NCI-H1417 (cell line): ENCODE measurements at places on chromosomes 4 and X.

DNA sequence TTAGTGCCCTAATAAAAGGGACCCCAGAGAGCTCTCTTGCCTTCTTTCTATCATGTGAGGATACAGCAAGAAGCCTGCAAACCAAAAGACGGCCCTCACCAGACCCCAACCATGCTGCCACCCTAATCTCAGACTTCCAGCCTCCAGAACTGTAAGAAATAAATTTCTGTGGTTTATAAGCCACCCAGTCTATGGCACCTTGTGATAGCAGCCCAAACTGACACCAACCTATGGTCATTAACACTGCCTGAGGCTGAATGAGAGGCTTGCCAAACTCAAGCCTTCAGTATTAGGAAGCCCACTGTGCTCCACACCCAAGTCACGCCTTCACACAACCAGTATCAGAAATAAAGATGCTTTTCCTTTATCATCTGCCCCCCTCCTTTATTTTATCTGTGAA lies 127.3 kb upstream of the KLF3 start:
- DNase-seq, result no peak

DNA sequence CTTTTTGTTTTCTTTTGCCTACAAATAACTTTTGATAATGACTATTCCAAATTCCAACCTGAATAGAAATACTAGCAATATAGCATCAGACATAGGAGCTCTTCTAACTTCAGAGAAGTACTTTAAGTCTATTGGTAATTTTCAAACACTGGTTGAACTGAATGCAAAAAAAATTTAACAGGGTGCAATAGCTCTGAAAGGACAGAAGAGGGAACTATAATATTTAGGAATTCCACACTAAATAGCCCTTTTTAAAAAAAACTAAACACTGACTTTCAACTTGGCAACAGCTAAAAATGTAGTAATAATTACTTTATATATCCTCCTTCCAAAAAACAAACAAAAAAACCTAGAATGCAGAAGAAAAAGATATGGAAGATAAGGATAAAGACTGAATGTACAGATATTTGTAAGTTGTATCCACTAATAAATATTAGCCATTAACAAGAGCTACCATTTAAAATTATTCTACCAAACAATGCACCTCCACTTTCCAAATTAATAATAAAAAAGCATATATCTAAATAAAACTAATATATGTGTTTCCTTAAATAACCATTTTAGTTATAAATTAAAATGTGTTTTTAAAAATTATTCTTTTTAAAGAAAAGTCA lies 81.4 kb downstream of the FBXW7 start:
- peak; percentile 40 for DNase-seq

DNA sequence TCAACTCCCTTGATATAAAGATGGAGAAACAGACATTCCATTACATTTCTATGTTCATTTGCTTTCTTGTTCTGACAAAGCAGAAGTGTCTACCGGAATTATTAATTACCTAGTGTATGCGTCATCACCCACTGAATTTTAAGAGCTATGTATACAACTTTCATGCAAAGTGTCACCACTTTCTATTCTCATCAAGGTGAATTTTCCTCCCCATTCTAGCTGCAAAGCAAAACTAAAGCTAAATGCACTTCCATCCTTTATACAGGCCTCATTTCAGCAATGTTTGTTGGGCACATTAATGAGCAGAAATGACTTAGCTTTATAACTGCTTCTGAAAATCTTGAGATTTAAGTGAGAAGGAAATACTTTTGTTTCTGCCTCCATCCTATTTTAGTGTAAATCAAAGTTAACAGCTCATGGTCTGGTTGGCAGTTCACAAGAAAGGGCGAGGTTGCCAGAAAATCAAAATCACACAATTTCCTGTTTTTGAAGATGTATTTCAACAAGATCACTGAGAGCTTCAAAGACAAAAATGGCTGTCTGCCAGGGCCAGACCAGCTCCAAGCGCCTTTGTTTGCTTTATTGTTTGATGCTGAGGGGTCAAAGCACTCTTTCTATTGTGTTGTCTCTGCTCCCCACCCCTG lies 7.2 kb upstream of the FAM9C start:
- DNase-seq, result no peak

DNA sequence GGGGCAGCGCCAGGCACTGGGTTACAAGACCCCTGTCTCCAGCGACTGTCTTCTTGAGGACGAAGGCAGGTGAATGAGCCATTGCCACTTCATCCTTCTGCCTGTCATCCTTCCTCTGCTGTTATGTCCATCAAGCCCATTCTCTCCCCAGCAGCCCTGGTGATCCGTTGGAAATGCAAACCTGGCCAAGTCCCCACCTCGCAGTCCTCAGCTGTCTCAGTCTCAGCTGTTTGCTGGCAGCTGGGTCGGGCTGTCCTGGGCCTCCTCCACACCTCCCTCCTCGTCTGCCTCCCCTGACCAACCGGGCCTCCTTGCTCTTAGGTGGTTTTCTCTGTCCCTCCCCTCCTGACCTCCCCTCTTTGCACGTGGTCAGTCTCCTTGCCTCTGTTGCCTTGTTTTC lies 38.0 kb downstream of the PTTG2 start:
- DNase-seq, result no peak

GRCh38 chrX:1592470-1593142 lies 1.2 kb downstream of the AKAP17A start:
- no peak for DNase-seq

GRCh38 chrX:148534291-148534690 lies 33.9 kb downstream of the AFF2 start:
- DNase-seq, result no peak

- DNase-seq, result no peak
These were observed 200.9 kb upstream of the MAB21L2 start for GRCh38 chr4:150381036-150381435.

DNA sequence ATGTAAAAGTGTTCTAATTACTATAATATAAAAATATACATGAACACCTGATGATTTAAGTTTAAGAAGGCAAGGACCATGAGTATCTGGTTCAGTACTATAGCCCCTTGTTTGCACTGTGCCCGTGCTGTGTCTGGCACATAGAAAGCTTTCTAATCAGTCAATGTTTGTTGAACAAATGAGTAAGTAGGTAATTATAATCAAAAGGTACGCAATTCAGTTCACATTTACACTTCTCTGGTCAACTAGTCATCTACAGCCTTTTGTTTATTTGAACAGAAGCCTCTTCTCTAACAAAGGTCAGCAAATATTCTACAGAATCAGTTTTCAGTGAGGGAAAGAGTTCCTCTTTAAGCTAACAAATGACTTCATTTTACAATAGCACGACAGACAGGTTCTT lies 523.3 kb downstream of the SMARCA1 start:
- no peak for DNase-seq

DNA sequence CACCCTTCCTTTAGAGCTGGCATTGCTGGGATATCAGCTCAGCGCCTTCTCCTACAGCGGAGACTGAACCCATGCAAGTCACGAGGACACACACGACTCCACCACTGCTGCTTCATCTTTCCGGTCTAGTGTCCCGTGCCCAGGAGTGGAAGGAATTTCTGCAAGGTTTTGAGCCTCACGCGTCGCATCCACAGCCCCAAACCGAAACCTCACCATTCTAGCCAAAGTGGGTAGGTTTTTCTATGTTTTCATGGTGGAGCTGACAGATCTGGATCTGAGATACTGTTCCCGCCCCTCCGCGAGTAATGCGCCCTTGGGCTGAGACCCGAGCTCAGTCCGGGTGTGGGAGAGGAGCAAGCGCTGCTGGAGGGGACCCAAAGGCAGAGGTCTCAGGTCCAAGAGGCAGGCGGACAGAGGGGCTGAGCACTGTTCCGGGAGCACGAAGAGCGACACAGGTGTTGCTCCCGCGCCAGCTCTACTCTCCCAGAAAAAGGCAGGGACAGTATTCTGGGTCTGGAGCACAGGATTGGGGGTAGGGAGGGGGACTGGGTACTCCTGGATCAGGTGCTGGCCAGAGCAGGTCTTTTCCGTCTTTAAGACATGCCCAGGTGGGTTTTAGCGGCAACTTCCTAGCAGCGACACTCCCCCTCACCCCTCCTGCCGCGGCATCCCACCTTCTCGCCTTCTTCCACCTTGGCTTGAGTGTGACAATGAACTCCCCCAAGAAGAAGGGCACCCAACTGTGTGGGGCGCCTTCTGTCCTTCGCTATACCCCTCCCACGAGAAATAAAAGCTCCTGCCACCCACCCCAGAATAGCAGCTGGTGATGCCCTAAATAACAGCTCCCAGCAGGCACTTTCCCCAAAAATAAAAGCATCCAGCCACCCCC lies 1.8 kb downstream of the EPHA5 start:
- DNase-seq, result no peak

DNA sequence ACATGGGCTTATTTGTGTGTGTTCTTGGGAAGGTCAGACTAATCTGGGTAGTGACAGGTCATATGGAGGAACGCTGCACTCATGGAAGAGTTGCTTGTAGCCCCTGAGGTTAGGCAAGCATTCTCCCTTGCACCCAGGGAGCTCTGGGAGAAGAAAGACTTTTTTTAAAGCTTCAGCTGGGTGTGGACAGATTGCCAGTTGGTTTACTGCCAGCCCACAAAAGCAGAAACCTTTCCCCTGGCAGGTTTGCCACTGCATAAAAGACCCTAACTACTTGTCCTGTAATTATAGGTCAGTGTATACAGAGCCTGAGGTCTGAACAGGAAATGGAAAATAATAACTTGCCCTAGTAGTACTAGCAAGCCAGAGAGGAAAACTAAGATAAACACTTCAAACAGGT lies 7.4 kb upstream of the NFKB1 start:
- DNase-seq, result no peak

GRCh38 chr4:5972571-5972970 lies 45.7 kb downstream of the C4orf50 start:
- no peak for DNase-seq

DNA sequence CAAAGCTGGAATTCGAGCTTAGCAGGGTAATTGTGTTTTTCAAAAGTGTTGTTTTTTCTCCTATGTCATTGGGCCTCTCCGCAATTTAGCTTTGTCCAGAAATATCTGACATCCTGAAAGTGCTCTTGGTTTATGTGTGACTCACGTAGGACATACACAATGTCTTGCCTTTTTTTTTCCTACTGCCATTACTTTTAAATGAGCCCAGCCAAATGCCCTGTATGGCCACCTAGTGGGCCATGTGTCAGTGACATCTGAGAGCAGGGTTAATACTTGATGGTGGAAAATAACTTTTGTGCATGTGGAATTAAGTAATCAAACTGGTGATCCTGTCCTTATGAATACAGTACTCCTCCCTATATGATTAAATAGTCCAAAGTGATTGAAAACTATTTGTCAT lies 1411.1 kb upstream of the TENM3 start:
- no peak for DNase-seq

DNA sequence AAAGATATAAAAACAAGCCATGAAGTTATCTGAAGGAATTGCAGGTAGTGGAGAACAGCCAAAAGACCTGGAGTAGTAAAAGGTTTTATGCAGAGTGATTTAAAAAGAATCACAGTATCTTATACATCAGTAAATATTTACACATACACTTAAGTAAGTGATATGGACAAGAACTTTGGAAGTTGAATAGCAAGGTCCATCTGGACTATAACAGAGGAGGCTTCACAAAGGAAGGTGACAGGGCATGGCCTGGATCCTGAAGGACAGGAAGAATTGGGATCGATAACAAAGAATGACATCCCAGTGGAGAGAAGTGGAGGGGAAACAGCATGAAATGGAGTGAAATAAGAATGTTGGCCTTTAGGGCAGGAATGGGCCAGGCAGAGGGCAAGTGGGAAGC lies 46.2 kb downstream of the TET2 start:
- no peak for DNase-seq

DNA sequence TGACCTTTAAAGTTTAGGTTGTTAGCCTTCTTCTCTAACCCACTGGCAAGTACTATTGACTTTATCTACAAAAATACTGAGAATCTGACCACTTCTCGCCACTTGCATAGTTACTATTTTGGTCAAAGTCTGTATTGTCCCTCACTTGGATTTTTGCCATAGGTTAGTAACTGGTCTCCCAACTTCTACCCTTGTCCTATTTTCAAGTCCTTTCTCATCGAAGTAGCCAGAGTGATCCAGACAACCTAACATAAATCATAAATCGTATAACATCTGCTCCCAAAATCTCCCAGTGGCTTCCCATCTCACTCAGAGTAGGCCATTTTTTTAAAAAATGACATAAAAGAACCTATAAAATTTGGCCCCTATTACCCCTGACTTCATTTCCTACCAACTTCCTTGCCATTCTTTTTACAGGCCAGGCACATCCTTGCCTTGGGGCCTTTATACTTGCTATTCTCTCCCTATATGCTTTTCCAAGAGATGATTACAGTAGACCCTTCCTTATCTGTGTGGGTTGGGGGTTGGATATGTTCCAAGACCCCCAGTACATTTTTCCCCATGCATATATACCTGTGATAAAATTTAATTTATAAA lies 29.0 kb downstream of the WDFY3 start:
- no peak for DNase-seq

DNA sequence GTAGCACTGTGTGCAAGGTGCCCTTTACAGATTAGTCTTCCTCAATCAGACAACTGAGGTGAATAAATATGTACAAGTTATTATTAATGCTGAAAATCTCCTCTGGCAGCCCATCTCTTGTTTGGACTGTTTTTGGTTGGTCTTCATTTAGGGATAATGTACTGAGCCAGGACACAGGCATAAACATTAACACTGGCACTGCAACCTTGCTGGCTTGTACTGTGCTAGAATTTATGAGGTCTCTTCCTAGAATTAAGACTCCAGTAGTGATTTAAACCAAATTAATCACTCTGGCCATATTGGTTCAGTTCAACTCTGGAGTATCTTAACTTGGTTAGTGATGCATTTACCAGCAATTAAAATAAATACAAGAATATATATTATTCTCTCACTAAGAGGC lies 244.7 kb upstream of the GK2 start:
- no peak for DNase-seq
